ENCODE measurements at places on chromosomes 4 and X.

DNA sequence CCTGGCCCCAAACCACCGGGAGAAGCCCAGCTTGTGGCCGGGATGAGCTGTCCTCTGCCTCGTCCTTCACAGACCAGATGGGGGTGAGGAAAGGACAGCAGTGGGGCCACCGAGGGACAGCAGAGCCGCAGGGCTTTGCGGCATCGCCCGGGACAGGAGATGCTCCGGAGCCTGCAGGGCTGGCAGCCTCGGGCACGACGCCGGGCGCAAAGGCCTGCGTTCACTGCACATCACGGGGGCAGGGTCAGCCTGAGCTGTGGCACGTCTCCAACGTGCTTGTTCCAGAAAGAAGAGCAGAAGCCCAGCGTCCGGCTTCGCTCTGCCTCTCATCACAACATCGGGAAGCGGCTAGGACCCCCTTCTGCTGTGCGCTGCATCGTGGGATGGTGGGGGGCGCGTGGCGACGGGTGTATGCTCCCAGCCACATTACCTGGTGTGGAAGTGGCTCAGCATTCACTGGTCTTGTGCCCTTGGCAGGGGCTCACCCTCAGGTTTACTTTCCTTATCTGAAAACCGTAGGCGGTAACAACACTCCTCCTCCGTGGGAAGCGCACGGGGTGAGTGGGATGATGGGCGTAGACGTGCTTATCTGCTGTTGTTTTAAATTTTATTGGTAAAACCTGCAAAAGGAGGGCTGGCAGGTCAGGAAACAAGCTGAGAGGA is 7.4 kb downstream of the TADA2B start:
- peak; percentile 33 for DNase-seq

DNA sequence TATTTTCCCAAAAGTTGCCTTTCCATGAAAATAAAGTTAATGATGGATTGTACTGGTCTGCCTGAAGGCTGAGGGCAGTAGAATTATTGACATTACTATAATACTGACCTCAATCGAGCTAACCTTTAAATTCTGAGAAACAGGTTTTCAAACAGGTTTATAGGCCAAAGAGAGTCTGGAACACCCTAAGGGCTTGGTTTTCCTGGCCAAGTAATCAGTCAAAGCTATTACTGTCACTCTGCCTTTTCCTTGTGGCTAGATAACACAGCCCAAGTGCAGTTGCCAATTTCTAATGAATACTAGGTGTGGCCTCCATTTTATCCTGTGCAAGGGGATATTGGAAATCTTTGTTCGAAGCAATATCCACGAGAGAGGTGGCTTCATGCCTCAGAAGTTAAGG is 75.2 kb downstream of the INTS12 start:
- DNase-seq = no peak

GRCh38 chrX:115652221-115652620 is 91.2 kb downstream of the PLS3 start:
- no peak for DNase-seq

GRCh38 chrX:64150775-64151174 is 54.7 kb downstream of the AMER1 start:
- DNase-seq = no peak

- peak; percentile 70 for DNase-seq
Observed at GRCh38 chrX:10582215-10582733, 38.1 kb downstream of the MID1 start.

GRCh38 chrX:4971646-4972045 is 1257.0 kb downstream of the NLGN4X start:
- no peak for DNase-seq

DNA sequence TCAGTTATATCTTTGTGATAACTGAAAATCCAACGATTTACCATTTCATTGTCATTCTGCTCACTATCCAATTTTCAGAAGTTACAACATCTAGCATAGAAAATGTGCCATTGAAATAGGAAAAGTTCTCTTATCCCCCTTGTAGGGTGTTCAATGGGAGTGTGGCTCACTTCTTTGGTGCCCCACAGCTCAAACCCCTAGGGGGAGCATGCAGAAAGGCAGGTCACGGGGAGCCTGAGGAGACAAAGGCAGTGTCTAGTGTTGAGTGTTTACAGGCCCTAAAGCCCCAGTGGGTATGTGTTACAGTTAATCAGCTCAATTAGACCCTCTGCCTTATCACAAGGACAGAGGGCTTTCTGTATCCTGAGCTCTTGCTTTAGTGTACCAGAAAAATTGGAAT is 243.4 kb upstream of the GRID2 start:
- DNase-seq = no peak

GRCh38 chrX:37922928-37923327 is 75.6 kb upstream of the DYNLT3 start:
- DNase-seq = peak; percentile 33

- DNase-seq = no peak
Observed at GRCh38 chr4:119980456-119980855, 86.2 kb downstream of the MAD2L1 start.

GRCh38 chr4:107740950-107741701 is 21.1 kb upstream of the PAPSS1 start:
- no peak for DNase-seq

- peak; percentile 8 for DNase-seq
Observed at GRCh38 chrX:102832661-102833060, 104.4 kb upstream of the RAB40AL start.

- DNase-seq = no peak
Observed at GRCh38 chr4:126748736-126749135, 884.0 kb upstream of the INTU start.

DNA sequence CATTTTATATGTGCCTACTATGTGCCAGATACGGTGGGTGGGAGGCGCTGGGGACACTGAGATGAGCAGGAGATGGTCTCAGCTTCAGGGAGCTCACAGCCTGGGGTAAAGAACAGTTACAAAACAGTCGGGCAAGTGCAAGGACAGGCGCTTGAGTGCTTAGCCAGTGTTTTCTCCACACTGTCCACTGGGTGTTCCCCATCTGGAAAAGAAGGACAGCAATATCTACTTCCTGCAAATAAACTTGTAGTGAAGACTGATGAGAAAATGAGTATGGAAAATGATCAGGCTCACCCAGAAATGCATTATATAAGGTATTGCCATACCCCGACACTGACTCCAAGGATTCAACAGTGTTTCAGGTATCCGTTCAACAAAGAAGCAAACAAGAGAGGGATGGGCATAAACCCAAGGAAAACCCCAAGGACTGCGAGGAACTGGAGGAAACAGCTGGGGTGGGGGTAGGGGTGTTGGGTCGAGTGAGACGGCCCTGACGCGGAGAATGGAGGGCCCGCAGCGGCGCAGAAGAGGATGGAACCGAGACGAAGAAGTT is 835 bp downstream of the TMEM185A start:
- DNase-seq = peak; percentile 40

GRCh38 chr4:85555206-85555605 is 80.3 kb downstream of the ARHGAP24 start:
- no peak for DNase-seq

GRCh38 chrX:63656871-63657580 is 128.0 kb downstream of the ARHGEF9 start:
- no peak for DNase-seq

DNA sequence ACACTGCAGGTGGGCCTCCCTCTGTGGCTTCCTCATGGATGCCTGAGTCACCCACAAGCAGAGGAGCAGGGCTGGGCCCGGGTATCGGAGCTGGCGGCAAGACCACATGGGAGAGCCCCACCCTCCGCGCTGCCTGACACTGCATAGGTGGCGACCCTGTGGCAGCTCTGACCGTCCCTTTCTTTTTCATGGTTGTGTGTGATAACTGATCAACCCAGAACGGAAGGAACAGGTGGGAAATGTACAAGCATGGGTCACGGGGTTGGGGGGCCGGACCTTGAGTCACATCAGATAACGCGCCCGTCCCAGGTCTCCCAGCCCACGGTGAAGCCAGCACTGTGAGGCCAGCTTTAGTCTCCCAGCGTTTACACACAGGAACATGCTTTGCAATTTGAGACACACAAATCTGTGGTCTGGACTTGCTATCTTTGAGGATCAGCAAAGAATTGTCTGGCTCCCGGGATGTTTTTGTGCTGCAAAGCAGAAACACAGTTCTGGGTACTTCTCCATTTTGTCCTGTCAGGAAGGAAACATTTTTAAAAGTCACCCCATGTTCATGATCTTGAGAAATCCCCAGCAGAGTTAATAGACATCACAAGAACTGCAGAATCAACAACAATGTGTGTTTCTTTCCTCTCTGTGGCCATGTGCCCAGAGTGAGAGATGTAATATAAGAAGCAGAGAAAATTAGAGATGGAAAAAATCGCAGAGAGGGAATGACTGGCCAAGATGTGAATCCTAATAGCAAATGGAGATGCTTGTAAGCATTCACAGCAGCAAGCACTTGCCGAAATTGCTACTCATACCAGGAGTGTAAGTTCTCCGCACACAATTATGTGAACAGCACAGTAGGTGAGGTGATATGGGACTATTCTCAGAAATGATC is 70.1 kb upstream of the CBR4 start:
- peak; percentile 77 for DNase-seq

GRCh38 chr4:2510351-2511259 is 25.8 kb upstream of the FAM193A start:
- no peak for DNase-seq

GRCh38 chr4:107402291-107402690 is 317.7 kb downstream of the PAPSS1 start:
- DNase-seq = no peak

DNA sequence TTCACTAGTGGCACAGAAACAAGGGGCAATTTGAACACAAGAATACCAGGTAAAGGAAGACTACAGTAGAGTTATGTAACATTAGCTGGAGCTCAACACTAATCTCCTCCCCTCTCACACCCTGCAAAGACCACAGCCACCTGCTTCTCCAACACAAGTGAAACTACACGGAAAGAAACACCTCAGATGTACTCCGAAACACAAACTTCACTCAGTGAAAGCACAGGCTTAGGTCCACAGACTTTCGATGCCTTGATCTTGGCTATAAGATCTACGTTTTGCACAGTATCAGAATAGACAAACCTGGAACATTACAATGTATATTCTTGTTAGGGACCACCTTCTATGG is 7.6 kb downstream of the ACSL1 start:
- DNase-seq = no peak

GRCh38 chrX:46754586-46755061 is 4.3 kb downstream of the SLC9A7 start:
- DNase-seq = peak; percentile 64

- DNase-seq = no peak
Observed at GRCh38 chr4:174099712-174100111, 183.8 kb downstream of the FBXO8 start.

GRCh38 chrX:13364230-13364857 is 44.5 kb upstream of the ATXN3L start:
- DNase-seq = no peak

DNA sequence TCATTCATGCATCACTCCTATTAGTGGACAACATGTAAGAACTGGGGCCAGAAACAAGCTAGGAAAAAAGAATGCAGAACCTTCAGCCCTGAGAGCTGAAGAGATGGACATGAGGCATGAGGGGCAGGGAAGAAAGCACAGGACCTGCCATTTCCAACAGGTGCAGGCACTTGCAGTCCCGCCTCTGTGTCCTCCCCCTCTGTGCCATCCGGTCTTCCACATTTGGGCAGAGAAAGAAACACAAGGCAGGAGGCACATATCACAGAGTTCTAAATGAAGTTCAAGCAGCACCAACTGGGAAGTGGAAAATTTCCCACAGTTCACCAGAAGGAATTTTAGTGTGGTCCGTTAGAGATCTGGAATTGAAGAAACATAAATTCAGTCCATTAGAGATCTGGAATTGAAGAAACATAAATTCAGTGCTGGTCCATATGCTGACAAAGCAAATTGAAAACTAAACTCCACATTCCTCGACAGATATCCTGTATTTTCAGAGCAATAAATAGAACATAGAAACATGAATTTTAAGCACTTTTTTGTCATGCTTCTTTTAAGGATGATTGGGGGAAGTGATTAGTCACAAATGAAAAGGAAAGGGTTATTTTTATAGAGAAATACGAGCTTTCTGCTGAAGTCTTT is 57.2 kb upstream of the DAPP1 start:
- no peak for DNase-seq

- DNase-seq = no peak
Observed at GRCh38 chr4:63122955-63123354, 1286.3 kb downstream of the TECRL start.

DNA sequence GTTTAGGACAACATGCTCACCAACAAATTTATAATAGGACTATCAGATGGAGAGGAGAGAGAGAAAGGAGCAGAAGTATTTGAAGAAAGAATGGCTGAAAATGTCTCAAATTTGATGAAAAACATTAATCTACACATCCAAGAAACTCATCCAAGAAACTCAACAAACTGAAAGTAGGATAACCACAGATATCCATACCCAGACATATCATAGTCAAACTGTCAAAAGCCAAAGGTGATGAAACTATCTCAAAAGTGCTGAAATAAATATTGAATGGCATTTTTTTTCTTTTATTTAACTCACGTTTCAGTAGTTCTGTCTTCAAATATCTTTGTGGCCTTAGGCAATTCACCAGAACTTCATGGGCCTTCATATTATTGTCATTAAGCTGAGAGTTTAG is 116.2 kb downstream of the TBC1D19 start:
- no peak for DNase-seq
